Activated naive CD4-positive, alpha-beta T cell treated with anti-CD3 and anti-CD28 coated beads for 36 hours (primary cell): ENCODE measurements at places on chromosomes 11 and 22. TPM values are rescaled to one million over a fixed set of nuclear protein-coding genes. Genes with fewer than 3 reads are reported as not detected.
A peak's percentile ranks its signal among the peaks of the same experiment; 100 is the strongest.

DNA sequence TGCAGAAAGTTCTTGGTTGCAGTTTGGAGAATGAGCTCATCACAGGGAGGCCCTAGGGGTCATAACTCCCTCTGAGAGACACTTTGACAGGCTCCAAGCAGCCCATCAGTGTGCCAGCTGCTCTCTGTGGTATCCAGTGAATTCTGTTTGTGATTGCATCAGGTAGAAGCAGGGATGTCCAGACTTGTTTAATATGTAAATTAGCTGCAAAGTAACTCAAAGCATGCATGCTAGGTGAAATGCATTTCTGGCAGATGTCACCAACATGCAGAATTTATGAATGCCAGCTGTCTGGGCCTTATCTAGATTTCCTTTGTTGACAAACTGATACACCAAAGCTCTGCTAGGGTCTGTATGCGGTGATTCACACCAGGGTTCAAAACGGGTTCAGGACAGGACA, 123.6 kb upstream of the MTNR1B start:
- H3K27ac ChIP-seq, result no peak overlapping the region
- H3K36me3 ChIP-seq, result no peaks in the 10 kb centered on the region
- no peak for DNase-seq
- H3K27me3 ChIP-seq, result peaks cover 1% of the 10 kb centered on the region

DNA sequence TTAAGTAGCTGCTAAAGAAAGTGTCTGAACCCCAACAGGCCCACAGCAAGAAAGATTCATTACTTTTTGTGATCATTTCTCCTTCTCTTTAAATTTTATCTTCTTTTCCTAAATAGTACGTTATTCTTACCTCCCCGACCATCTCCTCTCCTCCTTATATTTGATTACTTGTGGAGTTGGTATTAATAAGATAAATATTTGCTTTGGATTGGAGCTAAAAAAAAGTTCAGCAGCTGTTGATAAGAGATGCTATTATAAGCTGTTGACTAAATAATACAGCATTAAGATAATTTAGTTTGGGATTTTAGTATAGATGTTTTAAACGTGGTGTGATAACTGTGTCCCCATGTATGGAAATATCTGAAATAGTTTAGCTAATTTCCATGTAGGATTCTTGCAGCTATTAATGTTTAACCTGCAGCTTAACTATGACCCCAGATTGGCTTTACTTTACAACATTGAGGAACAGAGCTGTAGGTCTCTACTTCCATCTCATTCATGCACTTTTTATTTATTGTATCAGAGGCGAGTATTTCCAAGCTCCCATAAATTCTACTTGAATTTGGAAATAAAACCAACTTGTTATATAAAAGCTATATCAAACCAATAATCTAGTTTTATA, 37.8 kb downstream of the ZNF143 start:
- H3K36me3 ChIP-seq, result peaks cover 20% of the 10 kb centered on the region
- DNase-seq, result no peak
- no peak overlapping the region for H3K4me3 ChIP-seq
- H3K4me1 ChIP-seq, result no peaks in the 10 kb centered on the region

DNA sequence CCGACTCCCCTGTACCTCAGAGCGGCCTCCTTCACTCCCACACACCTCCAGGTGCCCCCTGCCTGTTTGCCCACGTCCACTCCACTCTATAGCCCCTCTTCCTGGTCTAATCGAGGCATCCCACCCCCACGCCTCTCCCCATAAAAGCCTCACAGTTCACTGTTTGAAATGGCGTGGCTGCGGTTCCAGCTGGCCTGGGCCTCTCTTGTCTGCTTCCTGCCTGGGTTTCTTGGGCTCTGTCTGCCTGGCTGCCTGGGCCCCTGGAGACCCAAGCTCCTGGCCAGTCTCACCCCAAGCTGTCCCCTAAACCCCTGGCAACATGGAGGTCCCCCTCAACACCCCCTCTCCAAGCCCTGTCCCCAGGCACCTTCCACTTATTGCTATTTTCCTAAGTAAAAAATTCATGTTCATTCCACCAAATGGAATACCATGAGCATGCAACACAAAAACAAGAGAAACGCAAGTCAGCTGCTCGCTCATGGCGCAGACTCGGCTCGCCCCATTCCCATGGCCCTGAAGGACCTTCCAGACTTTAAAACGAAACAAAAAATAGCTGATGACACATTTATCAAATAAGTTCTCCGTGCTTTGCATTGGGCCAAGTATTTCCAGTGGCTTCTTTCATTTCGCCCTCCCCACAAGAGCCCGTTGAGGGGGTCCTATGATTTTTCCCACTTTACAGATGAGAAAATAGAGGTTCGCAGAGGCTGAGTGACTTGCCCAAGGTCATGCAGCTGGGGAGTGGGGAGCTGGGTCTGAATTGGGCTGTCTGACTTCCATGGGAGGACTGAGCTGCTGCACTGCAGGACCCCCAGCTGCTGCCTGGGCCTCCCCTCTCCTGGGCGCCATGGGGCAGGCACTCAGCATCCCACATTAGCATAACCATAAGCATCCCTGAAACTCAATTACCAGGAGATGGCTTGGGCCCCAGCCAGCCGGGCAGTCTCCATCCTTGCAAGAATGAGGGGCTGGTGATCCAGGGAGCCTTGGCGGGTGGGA, 11.7 kb upstream of the FLRT1 start:
- H3K27ac ChIP-seq, result no peak overlapping the region
- no peak for DNase-seq
- H3K27me3 ChIP-seq, result peaks cover 7% of the 10 kb centered on the region

- no peak for DNase-seq
- H3K4me1 ChIP-seq, result no peaks in the 10 kb centered on the region
Measured at GRCh38 chr11:2740275-2740940, 40.6 kb upstream of the KCNQ1OT1 start.

DNA sequence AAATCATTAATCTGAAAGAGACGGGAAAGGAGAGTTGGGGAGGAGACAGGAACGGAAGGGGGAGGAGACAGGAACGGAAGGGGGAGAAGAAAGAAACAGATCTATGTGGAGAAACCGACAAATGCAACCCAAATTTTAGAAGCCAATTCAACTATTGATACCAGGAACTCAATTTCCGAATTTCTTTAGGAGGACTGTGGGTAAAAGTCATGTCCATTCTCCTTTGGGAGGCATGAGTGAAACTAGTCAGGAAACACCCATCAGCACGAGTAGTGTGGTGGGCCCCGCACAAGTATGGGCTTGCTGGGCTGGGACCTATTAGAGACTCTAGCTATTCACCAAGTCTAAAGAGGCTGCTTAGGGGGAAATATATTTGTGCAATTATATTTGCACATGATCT, 18.1 kb downstream of the ANO3 start:
- no peak for DNase-seq
- H3K4me3 ChIP-seq, result no peak overlapping the region
- H3K27ac ChIP-seq, result no peak overlapping the region
- no peaks in the 10 kb centered on the region for H3K4me1 ChIP-seq
- no peaks in the 10 kb centered on the region for H3K36me3 ChIP-seq

The KRTAP5-9 gene
- total RNA-seq, result not detected

The LARGE2 gene
- 0.52 TPM for total RNA-seq

The TYR gene
- not detected for total RNA-seq

- no peaks in the 10 kb centered on the region for H3K36me3 ChIP-seq
- peaks cover 13% of the 10 kb centered on the region for H3K4me1 ChIP-seq
- H3K27ac ChIP-seq, result no peak overlapping the region
- DNase-seq, result no peak
- H3K27me3 ChIP-seq, result peaks cover 41% of the 10 kb centered on the region
Measured at GRCh38 chr11:33866936-33867335, 24.9 kb downstream of the LMO2 start.

The ANO5 gene
- not detected for total RNA-seq

- H3K4me1 ChIP-seq, result peaks cover 6% of the 10 kb centered on the region
- H3K27ac ChIP-seq, result peak overlapping the region; percentile 56
- peak; percentile 74 for DNase-seq
- no peak overlapping the region for H3K4me3 ChIP-seq
- peaks cover 65% of the 10 kb centered on the region for H3K36me3 ChIP-seq
- H3K27me3 ChIP-seq, result no peaks in the 10 kb centered on the region
Measured at GRCh38 chr22:36286096-36286957, 33.4 kb downstream of the APOL1 start.

The MAJIN gene
- 0.29 TPM for total RNA-seq

- DNase-seq, result no peak
- H3K36me3 ChIP-seq, result peaks cover 3% of the 10 kb centered on the region
- H3K27me3 ChIP-seq, result peaks cover 3% of the 10 kb centered on the region
- H3K27ac ChIP-seq, result peak overlapping the region; percentile 93
- H3K4me1 ChIP-seq, result peaks cover 41% of the 10 kb centered on the region
- peak overlapping the region; percentile 84 for H3K4me3 ChIP-seq
Measured at GRCh38 chr11:76236092-76236999, 30.0 kb upstream of the WNT11 start.

The FOLR2 gene
- not detected for total RNA-seq

DNA sequence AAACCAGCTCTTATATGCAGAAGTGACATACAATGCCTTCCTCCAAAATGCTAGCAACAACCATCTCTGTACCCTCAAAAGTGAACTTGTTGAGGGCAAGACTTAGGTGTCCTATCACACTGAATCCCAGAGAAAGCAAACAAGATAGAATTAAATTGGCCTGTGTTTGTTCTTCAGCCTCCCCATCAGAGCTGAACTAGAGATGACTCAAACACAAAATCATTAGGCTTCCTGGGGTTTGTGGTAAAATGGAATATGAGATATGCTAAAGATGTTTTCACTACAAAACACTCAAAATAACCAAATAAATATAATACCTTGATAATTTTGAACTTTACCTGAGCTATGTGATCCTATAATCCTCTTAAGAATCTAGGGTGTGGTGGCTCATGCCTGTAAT, 31.6 kb downstream of the ZNF214 start:
- no peaks in the 10 kb centered on the region for H3K27me3 ChIP-seq
- H3K27ac ChIP-seq, result no peak overlapping the region
- H3K4me1 ChIP-seq, result no peaks in the 10 kb centered on the region
- no peak for DNase-seq
- H3K36me3 ChIP-seq, result no peaks in the 10 kb centered on the region

- no peaks in the 10 kb centered on the region for H3K4me1 ChIP-seq
- no peak overlapping the region for H3K27ac ChIP-seq
- H3K36me3 ChIP-seq, result no peaks in the 10 kb centered on the region
- no peak overlapping the region for H3K4me3 ChIP-seq
Measured at GRCh38 chr22:26985931-26986782, 328.8 kb downstream of the MIAT start.

DNA sequence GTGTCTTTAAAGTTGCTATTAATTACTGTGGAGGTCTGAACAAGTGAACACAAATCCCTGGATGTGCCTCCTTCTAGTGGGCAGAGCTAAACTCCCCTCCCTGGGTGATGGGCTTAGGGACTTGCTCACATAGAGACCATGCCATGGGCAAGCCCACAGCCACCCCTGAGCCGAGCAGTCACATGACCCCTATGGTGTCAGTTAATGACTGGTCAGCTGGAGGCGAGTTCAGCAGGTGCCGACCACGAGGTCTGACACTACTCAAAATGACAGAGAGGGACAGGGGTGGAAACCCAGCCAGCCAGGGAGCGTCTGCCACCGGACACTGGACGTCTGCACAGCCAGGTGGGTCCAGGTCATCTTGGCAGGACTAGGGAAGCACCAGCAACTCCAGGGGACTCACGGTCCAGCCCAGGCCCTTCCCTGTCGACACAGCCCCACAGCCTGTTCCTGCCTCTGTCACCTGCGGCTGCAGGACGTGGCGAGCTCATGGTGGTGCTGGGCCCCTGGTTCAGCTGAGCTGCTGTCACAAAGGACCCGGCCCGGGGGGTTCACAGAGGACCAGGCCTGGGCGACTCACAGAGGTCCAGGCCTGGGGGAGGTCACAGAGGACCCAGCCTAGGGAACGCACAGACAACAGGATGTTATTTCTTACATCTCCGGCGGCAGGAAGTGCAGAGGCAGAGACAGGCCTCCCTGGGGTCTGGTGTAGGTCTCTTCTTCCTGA, 135.0 kb downstream of the BRD1 start:
- no peaks in the 10 kb centered on the region for H3K36me3 ChIP-seq
- H3K4me3 ChIP-seq, result no peak overlapping the region
- no peak overlapping the region for H3K27ac ChIP-seq
- DNase-seq, result no peak

GRCh38 chr11:9689721-9690120, 25.8 kb downstream of the SWAP70 start:
- no peak overlapping the region for H3K4me3 ChIP-seq
- peaks cover 2% of the 10 kb centered on the region for H3K4me1 ChIP-seq
- no peak for DNase-seq

The KDM4E gene
- total RNA-seq, result not detected

GRCh38 chr22:41047801-41048211, 44.6 kb upstream of the EP300 start:
- H3K27me3 ChIP-seq, result no peaks in the 10 kb centered on the region
- H3K4me1 ChIP-seq, result no peaks in the 10 kb centered on the region
- DNase-seq, result no peak
- H3K36me3 ChIP-seq, result no peaks in the 10 kb centered on the region

The OR5AS1 gene
- not detected for total RNA-seq

The SRSF8 gene
- total RNA-seq, result 22.9 TPM

The MS4A7 gene
- total RNA-seq, result not detected

The PHLDB1 gene
- total RNA-seq, result 2.0 TPM

GRCh38 chr11:134509381-134510232, 97.6 kb upstream of the B3GAT1 start:
- no peak for DNase-seq
- no peaks in the 10 kb centered on the region for H3K4me1 ChIP-seq
- no peak overlapping the region for H3K4me3 ChIP-seq
- no peaks in the 10 kb centered on the region for H3K36me3 ChIP-seq
- H3K27ac ChIP-seq, result no peak overlapping the region

DNA sequence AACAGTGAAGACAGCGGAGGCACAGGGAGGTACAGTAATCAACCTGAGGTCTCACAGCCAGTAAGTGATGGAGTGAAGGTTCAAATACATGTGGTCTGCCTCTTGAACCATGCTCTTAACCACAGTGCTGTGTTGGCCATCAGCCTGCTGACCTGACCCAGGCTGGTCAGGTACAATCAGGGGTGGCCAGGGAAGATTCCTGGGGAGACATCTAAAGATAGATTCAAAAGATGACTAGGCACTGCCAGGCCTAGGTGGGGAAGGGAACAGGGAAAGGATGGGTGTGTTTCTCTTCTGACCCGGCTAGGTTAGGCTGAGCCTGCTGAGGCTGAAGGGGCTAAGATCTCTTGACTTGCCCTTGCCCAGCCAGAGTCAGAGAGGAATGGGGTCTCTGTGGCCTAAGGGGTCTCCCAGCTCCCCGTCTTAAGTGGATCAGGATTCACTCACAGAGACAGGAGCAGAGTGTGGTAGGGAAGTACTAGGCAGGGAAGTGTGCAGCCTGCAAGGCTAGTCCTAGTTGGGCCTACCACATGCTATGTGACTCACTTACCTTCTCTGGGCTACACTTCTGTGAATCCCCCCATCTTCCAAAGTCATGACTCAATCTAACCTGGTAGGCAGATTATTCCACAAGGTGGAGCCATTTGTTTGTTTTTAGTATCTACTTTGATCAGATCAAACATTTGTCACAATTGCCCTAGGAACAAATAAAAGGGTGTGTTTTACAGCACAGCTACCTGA, 10.4 kb upstream of the SREBF2 start:
- peaks cover 33% of the 10 kb centered on the region for H3K4me1 ChIP-seq
- peaks cover 6% of the 10 kb centered on the region for H3K36me3 ChIP-seq
- peak; percentile 65 for DNase-seq
- H3K27me3 ChIP-seq, result no peaks in the 10 kb centered on the region
- H3K27ac ChIP-seq, result peak overlapping the region; percentile 81
